ENCODE measurements at places on chromosomes 11 and 22. TPM values are rescaled to one million over a fixed set of nuclear protein-coding genes. Genes with fewer than 3 reads are reported as not detected.

Gene HBB
- total RNA-seq, result 2.0 TPM

Gene ACRV1
- not detected for total RNA-seq

Gene MRGPRX4
- not detected for total RNA-seq

Gene BLID
- total RNA-seq, result not detected

Gene TMEM45B
- 218 TPM for total RNA-seq

Gene OR51T1
- not detected for total RNA-seq

Gene TTC17
- 78.2 TPM for total RNA-seq

Gene MPZL2
- total RNA-seq, result 80.0 TPM

Gene KDM4E
- total RNA-seq, result not detected

Gene MS4A12
- total RNA-seq, result 328 TPM

Gene MTFP1
- total RNA-seq, result 48.6 TPM

Gene TBCEL
- 7.2 TPM for total RNA-seq

Gene ANKRD49
- 28.9 TPM for total RNA-seq

Gene RAG2
- total RNA-seq, result not detected

Gene ZBED4
- total RNA-seq, result 25.3 TPM

Gene KCNJ5
- 17.1 TPM for total RNA-seq

Gene RAB36
- total RNA-seq, result not detected

Gene USP2
- total RNA-seq, result 26.6 TPM

Gene CENPM
- total RNA-seq, result 11.0 TPM

Gene OR51I1
- not detected for total RNA-seq
